Dermis microvascular lymphatic vessel endothelial cell (primary cell): ENCODE measurements at places on chromosomes 2 and 18. TPM values are rescaled to one million over a fixed set of nuclear protein-coding genes. Genes with fewer than 3 reads are reported as not detected.

GRCh38 chr18:44893966-44894365, 213.3 kb downstream of the SETBP1 start:
- no peak for DNase-seq

Gene VAMP8
- 2.8 and 5.9 TPM in 2 replicates for total RNA-seq

Gene HOXD3
- total RNA-seq, result 5.6 and 7.2 TPM in 2 replicates

- DNase-seq, result no peak
Observed at GRCh38 chr2:16417726-16418125, 247.9 kb downstream of the CYRIA start.

Gene SAG
- under 0.01 TPM in 1 of 2 replicates, not detected in the other for total RNA-seq

- DNase-seq, result no peak
Observed at GRCh38 chr2:241953324-241953928, 83.9 kb downstream of the RTP5 start.

- no peak for DNase-seq
Observed at GRCh38 chr2:41912337-41912736, 135.5 kb upstream of the PKDCC start.

Gene KCNK3
- total RNA-seq, result not detected in 2 replicates

Gene AGFG1
- total RNA-seq, result 32.5 and 56.6 TPM in 2 replicates

DNA sequence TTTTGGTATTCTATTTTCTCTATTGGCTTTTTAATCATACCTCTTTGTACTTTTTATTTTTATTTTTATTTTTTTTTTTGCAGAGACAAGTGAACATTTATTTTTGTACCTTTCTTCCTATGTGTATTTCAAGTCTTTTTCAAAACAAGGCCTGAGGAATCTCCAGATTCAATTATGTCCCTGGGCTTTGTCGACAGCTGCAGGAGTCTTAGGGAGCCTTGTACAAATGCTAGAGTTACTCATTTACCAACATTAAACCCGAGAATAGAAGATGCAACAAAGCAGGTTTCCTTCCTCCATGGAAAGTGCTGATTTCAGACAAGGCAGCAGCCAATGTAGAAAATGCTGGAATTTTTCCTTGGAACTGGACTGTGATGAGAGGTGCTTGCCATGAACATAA, 242.8 kb downstream of the TNS1 start:
- no peak for DNase-seq

Gene PTPRN
- not detected in 2 replicates for total RNA-seq

Gene AKAIN1
- not detected in 2 replicates for total RNA-seq
